ENCODE measurements at places on chromosomes 2 and 18. TPM values are rescaled to one million over a fixed set of nuclear protein-coding genes. Genes with fewer than 3 reads are reported as not detected.

GCKR gene
- 0.23 TPM for polyA plus RNA-seq

CCDC68 gene
- 5.9 TPM for polyA plus RNA-seq

ZNF396 gene
- 0.19 TPM for polyA plus RNA-seq

GALNT14 gene
- polyA plus RNA-seq: 0.29 TPM

IL1A gene
- not detected for polyA plus RNA-seq

DNA sequence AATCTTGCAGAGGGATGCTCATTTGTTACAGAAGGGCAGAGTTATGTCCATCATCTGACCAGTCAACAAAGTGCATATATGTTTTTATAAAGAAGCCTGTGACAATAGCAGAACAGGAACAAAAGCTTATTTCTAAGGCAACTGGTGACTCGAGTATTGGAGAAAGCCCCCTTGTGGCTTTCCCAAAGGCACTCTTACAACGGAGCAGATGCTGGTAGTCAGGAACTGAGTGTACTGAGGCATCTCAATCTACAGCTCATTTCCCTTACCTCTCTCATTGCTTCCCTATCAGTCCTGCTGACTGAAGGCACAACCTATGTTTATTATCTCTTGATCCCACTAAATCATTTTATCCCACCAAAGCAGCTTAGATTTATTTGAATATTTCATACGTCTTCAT, 557.1 kb upstream of the CHAC2 start:
- no peak for DNase-seq

DNA sequence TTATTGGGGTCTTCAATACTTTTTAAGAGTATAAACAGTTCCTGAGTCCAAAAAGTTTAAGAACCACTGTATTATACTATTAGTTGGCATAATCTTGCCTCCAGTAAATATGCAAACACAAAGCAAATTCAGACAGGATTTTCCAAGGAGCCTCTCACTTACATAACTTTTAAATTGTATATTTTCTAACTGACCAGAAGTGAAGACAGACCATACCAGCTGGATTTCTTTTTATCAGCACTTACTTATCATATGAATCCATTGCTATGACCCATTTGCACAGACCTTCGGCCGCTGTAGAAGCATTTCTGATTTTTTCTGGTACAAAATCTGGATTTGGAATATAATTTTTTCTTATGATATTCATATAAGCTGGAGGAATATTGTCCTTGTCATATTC, 200.1 kb downstream of the SLC39A10 start:
- DNase-seq: no peak

- DNase-seq: no peak
These were observed 509.2 kb downstream of the TDRD15 start for GRCh38 chr2:21633015-21633414.

- no peak for DNase-seq
These were observed 5.1 kb downstream of the DLX2 start for GRCh38 chr2:172097557-172098131.

DNA sequence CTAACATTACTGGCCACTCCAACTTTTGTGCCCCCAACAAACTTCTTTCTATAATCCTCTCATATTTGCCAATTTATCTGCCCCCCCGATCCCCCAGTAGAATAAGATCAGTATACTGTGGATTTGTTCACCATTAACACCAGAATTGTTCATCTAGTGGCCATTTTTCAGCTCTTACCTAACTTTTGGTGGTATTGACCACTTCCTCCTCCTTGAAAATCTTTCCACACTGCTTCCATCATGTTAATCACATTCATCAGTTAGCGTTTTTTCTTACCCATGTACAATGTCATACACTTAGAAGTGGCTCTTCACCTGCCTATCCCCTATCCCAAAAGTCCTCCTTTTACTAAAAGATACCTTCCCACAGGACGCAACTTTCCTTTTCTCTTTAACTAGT, 6.1 kb downstream of the IMPACT start:
- no peak for DNase-seq

DNA sequence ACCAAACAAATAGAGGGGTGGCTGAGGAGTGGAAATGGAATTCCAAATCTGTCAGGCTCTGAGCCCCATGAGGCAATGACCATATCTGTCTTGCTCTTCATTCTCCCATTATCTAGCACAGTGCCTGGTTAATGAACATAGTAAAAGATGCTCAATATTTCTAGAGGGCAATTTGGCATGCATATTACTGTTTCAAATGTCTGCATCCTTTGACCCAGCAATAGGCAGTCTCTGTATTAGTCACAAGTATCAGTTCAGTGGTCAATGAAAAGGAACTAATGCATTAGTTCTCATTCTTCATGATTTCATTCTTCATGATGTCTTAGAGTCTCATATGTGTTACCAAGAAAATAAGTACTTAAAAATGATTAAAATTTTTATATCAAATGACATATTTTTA, 28.4 kb upstream of the MALL start:
- DNase-seq: no peak

GRCh38 chr18:55048892-55049291, 89.6 kb upstream of the CCDC68 start:
- no peak for DNase-seq

GRCh38 chr2:72722492-72723070, 103.3 kb downstream of the EXOC6B start:
- no peak for DNase-seq

- no peak for DNase-seq
These were observed 50.1 kb downstream of the MBP start for GRCh38 chr18:77082316-77082955.

DNA sequence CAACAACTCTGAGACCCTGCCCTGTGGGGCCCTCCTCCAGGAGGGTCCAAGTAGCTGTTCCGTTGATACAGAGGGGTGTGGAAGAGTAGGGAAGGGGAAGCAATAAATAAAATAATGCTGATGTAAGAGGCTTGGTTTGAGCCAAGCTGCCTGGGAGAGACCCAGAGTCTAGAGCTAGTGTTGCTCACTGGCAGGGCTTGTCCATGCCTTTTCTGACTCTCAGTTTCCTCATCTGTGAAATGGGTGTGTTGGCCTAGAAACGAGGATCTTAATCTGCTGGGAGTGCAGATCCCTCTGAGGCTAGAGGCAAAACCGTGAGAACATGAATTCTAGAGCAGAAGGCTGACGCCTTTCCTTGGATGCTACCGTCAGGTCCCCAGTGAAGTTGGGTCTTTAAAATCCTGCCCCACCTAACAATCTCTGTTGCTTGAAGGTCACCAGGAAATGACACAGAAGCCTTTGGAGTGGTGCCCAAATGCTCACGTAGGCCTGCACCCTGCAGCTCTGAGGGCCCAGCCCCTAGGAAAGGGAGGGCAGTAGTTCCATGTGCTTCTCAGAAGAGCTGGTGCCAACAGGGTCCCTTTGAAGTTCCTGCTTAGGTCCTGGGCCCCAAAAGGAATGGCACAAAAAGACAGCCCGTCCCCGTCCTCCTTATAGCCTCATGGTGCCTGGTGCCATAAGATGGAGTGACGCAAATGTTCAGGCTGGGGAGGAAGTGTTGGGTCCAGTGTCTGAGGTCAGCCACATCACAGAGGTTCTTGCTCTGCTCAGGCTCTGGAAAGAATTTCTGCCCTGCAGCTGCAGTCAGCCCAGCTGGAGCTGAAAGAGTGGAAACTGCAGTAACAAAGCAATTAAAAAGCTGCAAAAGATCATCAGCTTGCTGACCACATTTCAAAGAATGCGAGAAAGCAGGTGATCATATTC, 73.2 kb upstream of the SMAD2 start:
- DNase-seq: peak; percentile 73

DNA sequence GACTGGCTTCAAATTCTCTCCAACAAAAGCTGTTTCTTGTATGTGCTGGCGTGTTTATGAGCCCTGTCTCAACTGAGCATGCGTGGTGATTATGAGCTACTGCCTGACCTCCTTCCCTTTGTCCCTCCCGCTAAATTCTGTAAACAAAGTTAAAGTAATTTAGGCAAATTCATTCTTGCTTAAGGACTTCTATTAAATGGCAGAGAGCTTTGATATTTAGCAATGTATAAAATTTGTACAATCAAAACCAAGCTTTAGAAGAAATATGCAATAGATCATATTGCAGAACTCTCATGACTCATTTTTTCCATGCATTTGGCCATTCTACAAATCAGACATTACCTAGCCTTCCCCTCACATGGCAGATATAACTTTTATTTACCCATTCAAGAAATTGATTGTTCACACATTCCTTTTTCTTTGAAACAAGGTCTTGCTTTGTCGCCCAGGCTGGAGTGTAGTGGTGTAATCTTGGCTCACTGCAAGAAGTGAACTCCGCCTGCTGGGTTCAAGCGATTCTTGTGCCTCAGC, 18.2 kb downstream of the IGFBP2 start:
- DNase-seq: no peak

DNA sequence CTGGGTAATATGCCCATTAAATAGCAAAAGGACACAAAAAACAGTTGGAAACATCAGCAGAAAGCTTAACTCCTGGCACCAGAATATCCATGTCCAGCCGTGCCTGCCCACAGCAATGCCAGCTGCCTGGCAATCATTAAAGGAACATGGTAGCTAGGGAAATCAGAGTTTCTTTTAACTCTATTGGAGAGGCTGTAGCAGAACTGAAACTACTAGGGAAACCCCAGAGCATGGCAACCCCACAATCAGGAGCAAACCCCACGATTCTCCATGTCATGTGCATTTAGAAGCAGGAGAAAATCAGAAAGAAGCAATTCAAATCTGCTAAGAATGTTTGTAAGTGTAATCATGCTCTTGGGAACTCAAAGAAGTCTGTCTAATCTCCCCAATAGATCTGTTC, 409.0 kb upstream of the SMIM21 start:
- no peak for DNase-seq

DNA sequence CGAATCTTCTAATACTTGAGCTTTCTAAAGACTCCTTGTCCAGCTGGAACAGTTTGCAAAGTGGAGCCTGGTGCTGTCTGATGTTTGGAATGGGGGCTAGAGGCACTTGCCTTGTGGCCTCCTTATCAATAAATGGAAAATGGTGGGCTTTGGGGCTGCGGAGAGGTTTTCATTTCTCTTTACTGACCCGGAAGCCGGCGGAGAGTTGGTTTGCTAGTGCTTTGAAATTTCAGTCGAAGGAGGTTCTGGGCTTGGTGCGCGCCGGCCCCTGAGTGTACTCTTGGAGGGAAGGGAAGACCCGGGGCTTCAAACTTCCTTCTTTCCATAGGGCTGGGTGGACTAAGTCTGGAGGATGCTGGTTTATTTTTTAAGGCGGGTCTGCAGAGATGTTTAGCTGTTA, 714 bp downstream of the RPIA start:
- no peak for DNase-seq

DNA sequence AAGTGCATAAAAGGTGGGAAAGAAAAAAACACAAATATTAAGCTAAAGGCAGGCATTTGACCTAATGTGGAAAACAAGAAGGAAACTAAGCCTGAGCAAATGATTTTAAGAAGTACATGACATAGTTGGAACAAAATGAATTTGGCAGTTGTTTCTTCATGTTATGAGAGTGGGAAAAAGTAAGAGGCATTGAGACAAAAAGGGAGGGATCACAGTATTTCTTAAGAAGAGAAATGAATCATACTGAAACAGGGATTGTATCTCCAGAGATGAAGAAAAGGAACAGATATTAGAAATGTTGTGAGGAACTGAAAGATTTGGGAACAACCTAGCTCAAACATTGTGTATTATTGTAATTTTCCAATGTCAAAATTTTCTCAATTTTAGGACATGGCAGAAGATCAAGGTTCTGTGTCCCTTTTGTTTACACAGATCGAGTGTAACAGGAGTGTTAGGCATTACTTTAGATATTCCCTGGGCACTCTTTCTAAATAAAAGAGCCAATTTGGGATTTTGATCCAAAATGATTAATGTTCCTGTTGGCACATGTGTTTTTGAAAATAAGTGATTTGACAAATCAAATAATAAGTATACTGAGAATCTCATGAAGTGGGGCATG, 98.6 kb downstream of the CALCRL start:
- no peak for DNase-seq

DNA sequence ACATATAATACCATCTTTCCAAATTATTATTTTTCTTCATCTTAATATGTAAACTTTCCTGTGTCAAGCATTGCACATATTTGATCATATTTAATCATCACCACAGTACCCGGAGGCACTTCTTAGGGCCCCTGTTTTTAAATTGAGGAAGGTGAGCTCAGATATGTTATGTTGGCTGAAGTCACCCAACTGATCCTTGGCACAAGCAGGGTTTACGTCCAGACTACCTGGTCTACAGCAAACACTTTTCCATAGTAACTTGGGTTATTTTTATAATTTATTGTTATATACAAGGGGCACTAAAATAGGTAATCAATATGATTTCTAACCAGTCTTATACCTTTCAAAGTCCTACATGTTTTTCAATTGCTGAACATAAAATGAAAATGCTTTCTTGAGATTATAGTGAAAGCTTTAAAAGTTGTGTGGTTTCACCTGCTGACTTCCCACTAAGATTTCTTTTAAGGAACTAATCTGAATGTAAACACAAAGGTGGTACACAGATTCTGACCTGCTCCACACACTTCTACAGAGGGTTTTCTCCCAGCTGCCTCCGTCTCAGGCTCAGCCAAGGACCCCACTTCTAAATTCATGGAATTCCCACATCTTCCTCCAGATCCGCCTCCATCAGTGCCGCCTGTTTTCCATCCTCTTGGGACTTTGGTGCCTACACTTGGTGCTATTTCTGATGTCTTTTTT, 52.2 kb downstream of the SH3YL1 start:
- DNase-seq: no peak

DNA sequence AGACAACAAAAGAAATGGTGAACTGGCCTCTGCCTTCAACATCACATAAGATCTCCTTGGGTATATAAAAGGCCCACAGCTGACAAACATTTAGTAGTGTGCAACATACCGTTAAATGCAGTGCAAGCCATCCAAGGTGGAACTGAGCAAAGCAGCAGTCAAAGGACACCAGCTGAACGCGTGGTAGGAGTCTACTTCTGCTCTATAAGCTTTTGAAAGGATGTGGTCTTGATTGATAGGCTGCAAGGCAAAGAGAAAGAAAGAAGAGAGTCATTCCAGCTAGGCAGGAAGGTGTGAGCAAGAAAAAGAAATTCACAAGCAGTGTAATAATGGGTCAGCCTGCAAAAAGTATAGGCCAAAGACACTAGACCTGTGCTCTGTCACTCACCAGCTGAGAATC, 356.3 kb downstream of the SATB2 start:
- DNase-seq: no peak

DNA sequence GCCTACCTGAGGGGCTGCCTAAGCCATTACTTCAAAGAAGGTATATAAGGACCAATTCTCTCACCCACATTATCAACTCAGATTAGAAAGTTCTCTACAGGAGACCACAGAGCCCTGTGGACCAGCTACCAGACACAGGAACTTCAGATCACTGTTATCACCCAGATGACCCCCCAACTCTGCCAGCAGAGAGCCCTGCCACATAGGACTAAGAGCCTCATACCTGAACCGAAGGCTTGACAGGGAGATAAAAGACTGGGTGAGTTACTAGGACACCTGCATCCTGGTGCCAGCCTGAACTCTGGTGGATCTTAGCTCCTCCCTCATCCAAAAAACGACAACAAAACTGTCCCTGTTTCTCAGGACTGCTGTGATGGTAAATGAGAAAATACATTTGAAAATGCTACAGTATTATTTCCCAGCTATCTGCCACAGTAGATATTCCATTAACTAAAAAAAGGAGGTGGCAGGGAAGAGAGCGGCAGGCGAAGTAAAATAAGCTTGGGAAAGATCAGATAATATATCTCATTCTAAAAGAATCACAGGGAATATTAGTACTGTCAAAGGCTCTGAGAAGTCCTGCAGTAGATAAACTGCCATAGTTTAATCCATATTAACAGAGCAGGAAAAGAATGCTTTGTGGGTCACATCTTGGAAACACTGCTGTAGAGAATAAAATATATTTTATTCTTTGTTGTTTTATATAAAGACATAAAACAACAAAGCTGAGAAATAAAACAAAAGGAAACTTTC, 79.7 kb downstream of the STK39 start:
- no peak for DNase-seq
